Small intestine (tissue), 16 donors: ENCODE measurements at places on chromosomes 7 and 10.

DNA sequence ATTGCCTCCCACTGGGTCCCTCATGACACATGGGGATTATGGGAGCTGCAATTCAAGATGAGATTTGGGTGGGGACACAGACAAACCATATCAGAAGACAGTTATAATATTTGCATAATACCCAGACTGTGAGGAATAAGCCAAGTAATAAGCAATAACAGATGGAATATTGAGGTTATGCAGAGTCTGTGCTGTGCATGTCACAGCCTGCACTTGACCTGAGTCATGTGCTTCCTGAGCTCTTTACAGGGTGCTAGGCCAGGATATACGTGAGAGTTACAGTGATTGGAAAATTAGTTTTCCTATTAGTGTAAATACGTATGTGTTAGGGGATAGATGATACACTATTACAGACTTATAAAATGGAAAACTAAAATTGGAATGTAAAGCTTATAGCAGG is 288.7 kb downstream of the SDK1 start:
- H3K4me3 ChIP-seq: no peak overlapping the region
- H3K36me3 ChIP-seq: no peaks in the 10 kb centered on the region
- no peaks in the 10 kb centered on the region for H3K27me3 ChIP-seq

DNA sequence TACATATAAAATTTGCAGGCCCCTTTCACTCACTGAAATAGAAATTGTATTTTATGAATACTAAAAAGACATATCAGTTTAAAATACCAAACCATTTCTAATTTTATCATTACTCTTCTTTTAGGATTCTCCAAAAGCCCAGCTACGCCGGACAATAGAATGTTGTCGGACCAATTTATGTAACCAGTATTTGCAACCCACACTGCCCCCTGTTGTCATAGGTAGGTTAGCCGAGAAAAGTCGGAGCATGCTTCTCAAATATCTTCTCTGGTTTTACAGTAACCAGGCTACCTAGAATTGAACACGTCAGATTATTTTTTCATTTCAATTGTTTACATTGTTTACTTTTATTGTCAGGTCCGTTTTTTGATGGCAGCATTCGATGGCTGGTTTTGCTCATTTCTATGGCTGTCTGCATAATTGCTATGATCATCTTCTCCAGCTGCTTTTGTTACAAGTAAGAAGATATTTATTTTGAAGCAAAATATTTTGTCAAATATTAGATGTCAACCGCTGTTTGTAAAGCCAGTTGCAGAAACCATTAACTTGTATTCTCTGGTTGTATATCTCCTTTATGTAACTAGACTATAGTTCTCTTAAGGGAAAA is 57.6 kb downstream of the MMRN2 start:
- peaks cover 7% of the 10 kb centered on the region for H3K36me3 ChIP-seq
- H3K4me3 ChIP-seq: no peak overlapping the region
- no peak overlapping the region for H3K27ac ChIP-seq
- no peaks in the 10 kb centered on the region for H3K27me3 ChIP-seq
- peaks cover 9% of the 10 kb centered on the region for H3K4me1 ChIP-seq

- H3K4me3 ChIP-seq: no peak overlapping the region
- H3K27ac ChIP-seq: no peak overlapping the region
- no peaks in the 10 kb centered on the region for H3K36me3 ChIP-seq
- no peak for DNase-seq
- H3K4me1 ChIP-seq: no peaks in the 10 kb centered on the region
These were observed 23.8 kb downstream of the EN2 start for GRCh38 chr7:155481764-155482163.

DNA sequence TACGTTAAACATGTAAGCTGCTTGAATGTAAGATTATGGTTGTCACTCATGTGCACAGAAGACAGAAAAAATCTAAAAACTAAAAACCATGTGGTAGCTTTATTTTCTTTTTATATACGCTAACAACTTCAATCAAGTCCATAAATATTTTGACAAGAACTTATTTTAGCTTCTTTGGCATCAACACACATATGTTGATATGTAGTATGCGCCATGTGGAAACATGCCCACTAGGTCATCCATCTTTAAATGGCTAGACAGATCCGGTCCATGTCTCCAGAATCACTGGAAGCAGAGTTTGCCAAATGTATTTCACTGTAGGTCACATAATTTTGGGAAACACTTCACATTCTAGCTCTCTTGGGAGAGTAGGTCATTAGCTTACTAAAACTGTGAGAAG is 261.5 kb upstream of the IMMP2L start:
- DNase-seq: no peak
- H3K27ac ChIP-seq: no peak overlapping the region
- H3K36me3 ChIP-seq: no peaks in the 10 kb centered on the region

GRCh38 chr10:7506571-7506970 is 95.7 kb upstream of the SFMBT2 start:
- no peak overlapping the region for H3K27ac ChIP-seq
- H3K4me1 ChIP-seq: no peaks in the 10 kb centered on the region
- no peak for DNase-seq
- H3K4me3 ChIP-seq: no peak overlapping the region
- no peaks in the 10 kb centered on the region for H3K36me3 ChIP-seq
- no peaks in the 10 kb centered on the region for H3K27me3 ChIP-seq

DNA sequence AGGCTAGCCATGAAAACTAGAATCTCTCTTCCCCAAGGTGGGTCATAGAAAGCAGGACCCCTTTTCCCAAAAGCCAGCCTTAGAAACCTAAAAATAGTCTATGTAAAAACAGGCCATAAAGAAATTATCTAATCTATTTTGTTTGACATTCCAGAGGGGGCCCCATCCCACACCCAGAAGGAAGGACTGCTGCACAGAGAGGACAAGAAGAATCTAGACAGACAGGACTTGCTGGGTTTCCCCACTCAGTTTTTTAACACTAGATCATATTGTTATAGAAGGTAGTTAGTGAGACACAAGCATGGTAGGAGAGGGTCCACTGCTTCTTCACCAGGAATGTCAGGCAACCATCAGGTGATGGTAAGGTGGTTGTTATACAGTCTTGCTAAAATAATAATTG is 357.0 kb downstream of the LRRTM3 start:
- DNase-seq: no peak
- H3K27me3 ChIP-seq: no peaks in the 10 kb centered on the region
- H3K4me1 ChIP-seq: no peaks in the 10 kb centered on the region
- no peak overlapping the region for H3K27ac ChIP-seq

DNA sequence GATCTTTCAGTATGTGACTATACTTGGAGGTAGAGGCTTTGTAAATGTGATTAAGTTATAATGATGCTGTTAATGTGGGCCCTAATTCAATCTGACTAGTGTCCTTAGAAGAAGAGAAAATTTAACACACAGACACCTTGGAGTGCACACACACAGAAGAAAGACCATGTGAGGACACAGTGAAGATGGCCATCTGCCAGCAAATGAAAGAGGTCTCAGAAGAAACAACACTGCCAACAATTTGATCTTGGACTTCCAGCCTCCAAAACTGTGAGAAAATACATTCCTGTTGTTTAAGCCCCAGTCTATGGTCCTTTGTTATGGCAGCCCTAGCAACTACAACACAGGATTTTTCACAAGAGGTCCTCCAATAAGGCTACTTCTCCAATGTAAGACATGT is 120.9 kb upstream of the ABCB5 start:
- H3K27me3 ChIP-seq: no peaks in the 10 kb centered on the region
- no peak for DNase-seq
- H3K4me3 ChIP-seq: no peak overlapping the region
- no peaks in the 10 kb centered on the region for H3K36me3 ChIP-seq

DNA sequence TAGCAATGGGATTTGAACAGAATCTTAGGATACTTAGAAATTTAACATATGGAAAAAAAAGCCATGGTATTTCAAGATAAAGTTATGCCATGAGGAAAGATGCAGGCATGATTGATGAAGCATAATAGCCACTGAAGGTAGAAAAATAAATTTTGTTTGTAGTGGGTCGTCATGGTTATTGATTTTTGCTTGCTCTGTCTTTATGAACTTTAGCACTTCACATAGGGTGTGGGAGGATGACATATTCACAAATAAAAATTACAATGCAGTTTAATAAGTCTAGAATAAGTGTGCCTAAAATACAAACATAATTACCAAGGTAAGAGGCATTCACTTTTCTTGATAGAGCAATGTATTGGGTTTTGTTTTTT is 129.1 kb upstream of the SEMA3E start:
- H3K4me3 ChIP-seq: no peak overlapping the region
- no peaks in the 10 kb centered on the region for H3K36me3 ChIP-seq
- H3K27ac ChIP-seq: no peak overlapping the region
- no peaks in the 10 kb centered on the region for H3K27me3 ChIP-seq
- H3K4me1 ChIP-seq: no peaks in the 10 kb centered on the region

DNA sequence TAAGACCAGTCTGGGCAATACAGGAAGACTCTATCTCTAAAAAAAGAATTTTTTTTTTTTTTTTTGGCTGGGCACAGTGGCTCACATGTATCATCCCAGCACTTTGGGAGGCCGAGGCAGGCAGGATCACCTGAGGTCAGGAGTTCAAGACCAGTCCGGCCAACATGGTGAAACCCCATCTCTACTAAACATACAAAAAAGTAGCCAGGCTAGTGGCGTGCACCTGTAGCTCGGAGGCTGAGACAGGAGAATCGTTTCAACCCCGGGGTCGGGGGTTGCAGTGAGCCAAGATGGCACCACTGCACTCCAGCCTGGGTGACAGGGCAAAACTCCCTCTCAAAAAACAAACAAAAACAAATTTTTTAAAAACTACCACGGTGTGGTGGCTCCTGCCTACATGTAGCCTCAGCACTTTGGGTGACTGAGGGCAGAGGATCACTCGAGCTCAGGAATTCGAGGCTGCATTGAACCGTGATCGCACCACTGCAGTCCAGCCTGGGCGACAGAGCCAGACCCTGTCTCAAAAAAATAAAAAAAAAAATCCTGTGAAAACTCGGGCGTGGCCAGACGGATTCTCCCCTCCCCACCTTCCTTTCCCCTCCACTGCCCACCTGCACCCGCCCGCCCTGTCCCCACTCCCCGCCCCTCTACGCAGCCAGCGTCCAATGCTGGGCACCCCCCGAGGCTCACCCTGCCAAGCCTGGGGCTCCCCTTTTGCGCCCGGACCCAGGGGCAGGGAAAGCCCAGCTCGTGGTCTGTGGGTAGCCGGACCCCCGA is 745 bp upstream of the ORAI2 start:
- peak overlapping the region; percentile 55 for H3K27ac ChIP-seq
- no peak for DNase-seq
- H3K4me3 ChIP-seq: peak overlapping the region; percentile 78
- H3K27me3 ChIP-seq: no peaks in the 10 kb centered on the region
- peaks cover 5% of the 10 kb centered on the region for H3K36me3 ChIP-seq
- H3K4me1 ChIP-seq: no peaks in the 10 kb centered on the region

DNA sequence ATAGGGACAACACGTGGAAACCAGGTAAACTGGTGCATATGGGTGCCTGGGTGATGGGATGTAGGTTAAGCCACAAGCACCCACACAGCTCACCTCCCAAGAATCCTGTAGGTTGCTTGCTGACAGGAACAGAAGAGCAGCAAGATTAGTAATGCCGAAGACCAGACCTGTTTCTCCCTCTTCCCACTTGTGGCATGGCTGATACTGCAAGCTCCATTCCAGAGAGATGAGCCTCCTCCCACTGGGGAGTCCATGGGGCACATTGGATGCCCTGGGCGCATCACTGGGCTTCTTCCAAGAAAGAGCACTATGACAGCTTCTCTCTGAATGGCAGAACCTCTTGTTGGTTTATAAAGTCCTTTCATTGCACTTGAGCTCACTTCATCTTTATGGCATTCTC is 44.4 kb upstream of the LOXL4 start:
- no peaks in the 10 kb centered on the region for H3K4me1 ChIP-seq
- no peak overlapping the region for H3K27ac ChIP-seq
- no peaks in the 10 kb centered on the region for H3K36me3 ChIP-seq
- no peak for DNase-seq
- H3K27me3 ChIP-seq: peaks cover 22% of the 10 kb centered on the region

- no peak for DNase-seq
- no peak overlapping the region for H3K27ac ChIP-seq
- H3K27me3 ChIP-seq: no peaks in the 10 kb centered on the region
- H3K4me1 ChIP-seq: no peaks in the 10 kb centered on the region
- H3K36me3 ChIP-seq: no peaks in the 10 kb centered on the region
These were observed 26.8 kb downstream of the BET1 start for GRCh38 chr7:93977211-93977950.

DNA sequence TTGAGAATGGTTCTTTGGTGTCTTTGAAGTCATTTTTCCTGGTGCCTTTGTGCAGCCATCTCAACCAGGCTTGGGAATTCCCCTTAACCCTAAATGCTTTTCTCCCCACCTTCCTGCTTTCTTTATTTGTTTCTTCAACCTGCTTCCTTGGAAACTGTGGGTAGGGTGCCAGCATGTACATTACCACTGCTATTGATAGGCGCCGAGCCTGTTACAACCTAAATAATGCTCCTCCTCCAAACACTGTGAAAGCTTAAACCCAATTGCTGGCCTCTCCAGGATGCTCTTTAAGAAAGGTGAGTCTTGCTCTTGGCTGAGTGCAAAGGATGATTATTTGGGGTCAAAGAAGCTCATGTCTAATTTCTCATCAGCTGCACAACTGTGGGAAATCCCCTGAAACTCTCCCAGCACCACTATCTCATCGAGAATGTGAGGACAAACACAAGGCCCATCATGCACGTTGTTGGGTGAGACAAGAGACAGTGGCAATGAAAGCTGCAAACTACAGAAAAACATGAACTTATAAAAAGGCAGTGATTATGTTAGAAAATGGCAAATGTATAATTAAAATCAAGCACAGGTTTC is 285.5 kb upstream of the IGFBP3 start:
- DNase-seq: peak; percentile 20
- H3K4me3 ChIP-seq: no peak overlapping the region
- no peaks in the 10 kb centered on the region for H3K27me3 ChIP-seq
- H3K4me1 ChIP-seq: peaks cover 6% of the 10 kb centered on the region
- no peaks in the 10 kb centered on the region for H3K36me3 ChIP-seq

DNA sequence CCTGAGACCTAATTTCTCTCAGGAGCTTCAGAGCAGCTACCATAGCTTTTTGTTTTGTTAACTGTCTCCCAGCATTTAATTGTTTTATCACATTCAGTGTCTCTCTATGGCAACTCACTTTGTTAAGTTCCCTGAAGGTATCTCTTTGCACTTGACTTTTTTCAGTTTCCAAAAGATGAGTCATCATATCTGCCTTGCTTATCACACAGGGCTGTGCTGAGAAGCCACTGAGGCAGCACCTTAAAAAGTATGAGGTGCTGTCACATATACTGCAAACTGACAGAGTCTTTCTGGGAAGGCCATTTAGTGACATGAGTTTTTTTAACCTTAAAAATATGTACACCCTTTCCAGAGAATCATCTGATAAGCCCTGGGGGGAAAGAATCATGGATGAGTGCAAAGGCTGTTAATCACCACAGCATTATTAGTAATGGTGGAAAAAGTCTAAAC is 56.8 kb downstream of the PPP1R3C start:
- H3K4me1 ChIP-seq: no peaks in the 10 kb centered on the region
- no peak overlapping the region for H3K4me3 ChIP-seq
- no peaks in the 10 kb centered on the region for H3K27me3 ChIP-seq
- no peak for DNase-seq
- H3K36me3 ChIP-seq: no peaks in the 10 kb centered on the region

- DNase-seq: no peak
- H3K4me1 ChIP-seq: no peaks in the 10 kb centered on the region
- H3K27me3 ChIP-seq: no peaks in the 10 kb centered on the region
- no peaks in the 10 kb centered on the region for H3K36me3 ChIP-seq
These were observed 220.4 kb upstream of the PTN start for GRCh38 chr7:137563981-137564380.
